ENCODE measurements at places on chromosomes 5 and 9. TPM values are rescaled to one million over a fixed set of nuclear protein-coding genes. Genes with fewer than 3 reads are reported as not detected.

- DNase-seq = no peak
Observed at GRCh38 chr9:113543296-113543981, 79.9 kb downstream of the RGS3 start.

GRCh38 chr5:153096381-153096780 is 394.1 kb upstream of the GRIA1 start:
- DNase-seq = no peak

DNA sequence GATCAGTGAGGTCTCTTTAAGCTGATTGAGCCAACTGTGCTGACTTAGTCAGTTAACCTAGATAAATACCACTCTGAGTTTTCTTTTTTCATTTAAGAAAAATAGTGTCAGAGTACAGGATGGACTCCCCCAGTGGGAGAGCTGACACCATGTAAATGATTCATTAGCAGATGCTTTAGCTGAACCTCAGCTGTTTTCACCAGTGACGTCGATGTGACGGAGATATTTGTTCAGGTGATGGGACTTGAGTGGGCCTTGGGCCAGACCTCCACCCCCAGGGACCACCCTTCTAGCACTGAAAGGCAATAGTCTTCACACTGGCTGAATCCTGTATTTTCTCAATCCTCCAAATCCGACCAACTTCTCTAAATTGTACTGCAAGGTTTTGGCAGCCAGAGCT is 196.1 kb downstream of the GAS1 start:
- no peak for DNase-seq

ZDHHC11 gene
- total RNA-seq = 3.6 TPM

DNA sequence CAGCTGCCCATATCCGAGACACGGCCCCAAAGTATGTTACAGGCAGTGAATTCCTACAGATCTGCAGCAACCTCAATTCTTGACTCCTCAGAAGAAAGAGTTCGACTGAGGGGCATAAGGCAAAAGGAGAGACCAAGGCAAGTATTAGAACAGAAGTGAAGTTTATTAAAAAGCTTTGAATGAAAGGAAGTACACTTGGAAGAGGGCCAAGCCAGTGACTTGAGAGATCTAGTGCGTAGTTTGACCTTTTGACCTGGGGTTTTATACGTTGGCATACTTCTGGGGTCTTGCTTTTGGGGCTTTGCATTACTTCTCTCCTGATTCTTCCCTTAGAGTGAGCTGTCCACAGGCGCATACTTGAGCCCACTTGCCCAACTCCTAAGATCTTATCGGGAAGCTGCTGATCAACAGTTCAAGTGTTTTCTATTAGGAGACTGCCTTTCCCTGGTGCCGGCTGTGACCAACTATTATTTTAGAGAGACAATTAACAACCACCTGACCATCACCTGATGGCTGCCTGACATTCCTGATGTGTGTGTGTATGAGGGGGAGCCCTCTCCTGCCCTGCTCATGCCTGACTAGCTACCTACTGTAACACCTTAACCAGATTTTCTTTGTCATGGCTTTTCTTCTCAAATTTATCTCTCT is 1.5 kb upstream of the DEPDC1B start:
- no peak for DNase-seq

- no peak for DNase-seq
Observed at GRCh38 chr9:19913151-19913550, 124.3 kb upstream of the SLC24A2 start.

GDNF gene
- not detected for total RNA-seq

CFAP90 gene
- not detected for total RNA-seq

GRCh38 chr9:89863141-89863540 is 258.3 kb downstream of the GADD45G start:
- DNase-seq = no peak

GRCh38 chr5:149378241-149378820 is 761 bp downstream of the IL17B start:
- DNase-seq = no peak

GRCh38 chr9:126953041-126953809 is 38.6 kb downstream of the RALGPS1 start:
- no peak for DNase-seq

- DNase-seq = no peak
Observed at GRCh38 chr5:109853377-109853776, 163.7 kb downstream of the MAN2A1 start.

- no peak for DNase-seq
Observed at GRCh38 chr9:95756986-95757385, 118.5 kb upstream of the ERCC6L2 start.

DNA sequence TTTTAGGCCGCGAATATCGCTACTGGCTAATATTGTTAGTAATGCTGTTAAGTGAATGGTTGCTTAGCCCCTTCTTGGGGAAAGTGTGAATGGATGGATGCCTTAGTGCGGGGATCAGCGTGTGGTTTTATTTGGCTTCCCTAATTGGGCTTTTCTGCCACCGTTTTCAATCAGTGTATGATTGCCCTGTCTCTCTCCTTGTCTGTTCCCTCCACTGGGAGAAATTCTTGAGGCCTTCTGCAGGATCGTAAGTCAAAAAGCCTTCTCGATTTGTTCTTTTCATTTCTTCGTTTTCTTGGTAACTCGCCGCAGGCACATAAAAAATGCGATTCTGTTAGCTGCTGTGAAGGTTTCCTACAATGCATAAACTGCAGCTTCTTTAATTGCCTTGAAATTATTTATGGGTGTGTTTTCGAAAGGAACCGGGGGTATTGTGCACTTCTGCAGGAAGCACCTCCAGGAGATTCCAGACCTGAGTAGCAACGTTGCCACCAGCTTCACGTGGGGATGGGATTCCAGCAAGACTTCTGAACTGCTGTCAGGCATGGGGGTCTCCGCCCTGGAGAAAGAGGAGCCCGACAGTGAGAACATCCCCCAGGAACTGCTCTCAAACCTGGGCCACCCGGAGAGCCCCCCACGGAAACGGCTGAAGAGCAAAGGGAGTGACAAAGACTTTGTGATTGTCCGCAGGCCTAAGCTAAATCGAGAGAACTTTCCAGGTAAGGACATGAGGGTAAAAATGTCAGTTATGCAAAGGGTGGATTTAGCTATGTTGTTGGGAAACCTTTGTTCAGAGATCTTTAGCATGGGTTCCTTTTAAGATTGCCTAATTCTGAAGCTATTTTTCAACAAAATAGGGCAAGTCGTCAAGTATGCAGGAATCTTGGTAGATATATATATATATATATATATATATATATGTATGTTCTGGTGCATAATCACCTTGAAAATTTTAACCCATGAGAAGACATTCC is 700 bp downstream of the SKP2 start:
- no peak for DNase-seq

ZFP62 gene
- 23.6 TPM for total RNA-seq

SHC3 gene
- not detected for total RNA-seq

MRPS2 gene
- 40.7 TPM for total RNA-seq

TLR4 gene
- total RNA-seq = not detected

- DNase-seq = no peak
Observed at GRCh38 chr5:73786043-73786831, 160.2 kb downstream of the ARHGEF28 start.

GRCh38 chr5:7016999-7017747 is 303.9 kb downstream of the TENT4A start:
- no peak for DNase-seq

DNA sequence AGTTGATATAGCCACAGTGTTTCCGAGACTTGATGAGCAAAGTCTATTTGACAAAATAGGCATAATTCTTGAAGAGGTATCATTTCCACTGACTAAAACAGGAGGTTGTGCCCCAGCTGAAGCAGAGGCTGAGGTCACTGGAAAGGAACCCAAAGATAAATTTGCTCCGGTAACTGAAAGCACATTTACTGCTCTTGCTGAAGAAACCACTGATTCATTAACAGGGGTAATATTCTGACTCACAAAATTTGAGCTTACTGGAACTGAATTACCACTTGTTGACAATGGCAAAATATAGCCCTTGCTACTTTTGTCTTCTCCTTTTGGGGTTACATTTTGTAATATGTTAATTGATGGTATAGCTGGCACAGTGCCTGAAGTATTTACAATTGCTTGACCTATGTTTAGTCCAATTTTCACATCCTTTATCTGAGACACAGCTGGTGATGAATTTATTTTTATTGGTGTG is 30.2 kb downstream of the MLANA start:
- DNase-seq = peak; percentile 48

- DNase-seq = no peak
Observed at GRCh38 chr5:150208187-150209098, 18.6 kb downstream of the SLC6A7 start.

NRG2 gene
- total RNA-seq = not detected

PCDHA1 gene
- total RNA-seq = not detected

GRCh38 chr5:31537851-31538250 is 5.8 kb downstream of the C5orf22 start:
- no peak for DNase-seq

GRCh38 chr5:31585895-31586270 is 53.0 kb upstream of the PDZD2 start:
- no peak for DNase-seq

KCNV2 gene
- total RNA-seq = not detected

FOXI1 gene
- not detected for total RNA-seq

GRCh38 chr9:97548819-97549540 is 47.5 kb downstream of the TMOD1 start:
- no peak for DNase-seq

IFNB1 gene
- 0.44 TPM for total RNA-seq

GRCh38 chr5:168263121-168263520 is 28.3 kb upstream of the WWC1 start:
- no peak for DNase-seq

DNA sequence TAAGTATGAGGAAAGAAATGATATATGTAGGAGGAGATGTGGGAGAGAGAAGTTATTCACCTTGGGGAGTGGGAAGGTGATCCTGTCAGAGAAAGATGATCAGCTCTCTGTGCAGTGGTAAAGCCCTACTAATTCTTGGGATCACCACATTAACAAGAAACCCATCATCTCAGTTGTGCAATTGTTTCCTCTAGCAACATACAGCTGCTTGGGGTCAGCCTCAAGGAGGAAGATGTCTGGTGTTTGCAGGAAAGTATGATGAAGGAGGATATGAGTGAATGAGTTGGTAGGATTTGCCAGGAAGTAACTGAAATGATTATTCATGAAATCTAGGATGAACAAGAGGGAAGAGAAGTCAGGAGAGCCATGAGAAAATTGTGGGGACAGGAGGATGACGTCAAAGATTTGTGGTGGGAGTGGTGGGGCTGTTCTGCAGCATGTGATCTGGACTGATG is 50.1 kb downstream of the TNFSF8 start:
- DNase-seq = no peak

- DNase-seq = no peak
Observed at GRCh38 chr5:77077829-77078176, 9.3 kb downstream of the ZBED3 start.

GABRG2 gene
- not detected for total RNA-seq

- DNase-seq = no peak
Observed at GRCh38 chr5:136108180-136108611, 24.4 kb upstream of the SMAD5 start.

GRCh38 chr9:32584784-32585183 is 11.8 kb upstream of the NDUFB6 start:
- DNase-seq = no peak

DNA sequence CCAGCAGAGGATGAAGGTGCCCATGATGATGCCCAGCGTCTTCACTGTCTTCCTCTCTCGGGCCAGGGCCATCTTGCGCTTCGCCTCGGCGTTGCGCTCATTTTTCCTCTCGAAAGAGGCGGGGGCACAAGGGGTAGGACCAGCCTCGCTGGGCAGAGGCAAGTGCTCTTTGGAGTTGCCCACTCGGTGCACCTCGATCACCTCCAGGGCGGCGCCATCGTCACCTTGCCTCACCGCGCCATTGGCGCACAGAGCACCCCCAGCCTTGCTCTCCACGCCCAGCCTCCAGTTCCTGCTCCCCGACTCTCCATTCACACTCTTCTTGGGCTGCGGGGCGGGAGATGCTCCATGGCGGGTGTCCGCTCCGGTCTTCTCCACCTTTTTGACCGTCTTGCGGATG is 1.6 kb downstream of the HTR1A start:
- no peak for DNase-seq

GNA14 gene
- total RNA-seq = not detected

ANKRD31 gene
- total RNA-seq = 0.36 TPM

KLHL9 gene
- 18.3 TPM for total RNA-seq

GRCh38 chr5:169566202-169566601 is 17.4 kb upstream of the SPDL1 start:
- no peak for DNase-seq

DIPK1B gene
- 0.10 TPM for total RNA-seq

DNA sequence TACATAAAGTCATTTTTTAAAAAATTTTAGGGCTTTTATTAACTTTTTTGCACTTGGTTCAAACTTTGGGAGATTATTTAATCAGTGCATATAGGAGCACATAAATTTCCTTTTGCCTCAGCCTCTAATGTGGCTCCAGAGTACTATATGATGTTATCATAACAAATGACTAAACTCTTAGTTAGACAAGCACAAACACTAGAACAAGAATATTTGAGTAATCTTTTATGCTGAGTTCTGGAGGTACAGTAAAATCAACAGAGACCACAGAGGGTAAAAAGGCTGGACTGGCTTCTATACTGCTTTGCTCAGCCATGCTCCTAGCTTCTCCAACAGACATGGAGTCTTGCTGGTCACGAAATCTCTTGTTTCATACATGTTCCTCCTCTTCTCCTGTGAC is 52.5 kb upstream of the SGCD start:
- no peak for DNase-seq

GRCh38 chr5:78508186-78508765 is 140.3 kb downstream of the LHFPL2 start:
- DNase-seq = no peak

DNA sequence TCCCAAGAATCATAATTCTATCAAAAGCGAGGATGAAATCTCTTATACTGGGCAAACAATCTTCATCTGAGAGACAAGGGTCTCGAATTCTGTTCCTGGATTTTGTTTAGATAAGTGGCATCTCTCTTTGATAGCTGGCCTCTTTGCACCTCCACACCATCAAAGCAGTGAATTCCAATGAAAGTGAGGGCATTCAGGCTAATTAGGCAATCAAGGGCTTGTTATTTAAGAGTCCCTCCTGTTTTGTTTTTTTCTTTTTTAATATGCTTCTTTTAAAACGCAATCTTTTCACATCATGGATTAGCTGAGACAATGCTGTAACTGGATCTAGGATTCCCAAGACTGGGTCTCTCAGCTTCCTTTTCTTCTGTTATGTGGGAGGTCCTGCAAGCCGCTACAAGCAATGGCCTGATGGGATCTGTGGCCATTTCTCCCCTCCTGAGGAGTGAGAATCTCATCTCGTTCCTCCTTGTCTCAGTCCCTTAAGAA is 67.9 kb downstream of the TNC start:
- no peak for DNase-seq

- no peak for DNase-seq
Observed at GRCh38 chr9:8868632-8869031, 1069.1 kb upstream of the DMAC1 start.

GPR107 gene
- 19.0 TPM for total RNA-seq

DNA sequence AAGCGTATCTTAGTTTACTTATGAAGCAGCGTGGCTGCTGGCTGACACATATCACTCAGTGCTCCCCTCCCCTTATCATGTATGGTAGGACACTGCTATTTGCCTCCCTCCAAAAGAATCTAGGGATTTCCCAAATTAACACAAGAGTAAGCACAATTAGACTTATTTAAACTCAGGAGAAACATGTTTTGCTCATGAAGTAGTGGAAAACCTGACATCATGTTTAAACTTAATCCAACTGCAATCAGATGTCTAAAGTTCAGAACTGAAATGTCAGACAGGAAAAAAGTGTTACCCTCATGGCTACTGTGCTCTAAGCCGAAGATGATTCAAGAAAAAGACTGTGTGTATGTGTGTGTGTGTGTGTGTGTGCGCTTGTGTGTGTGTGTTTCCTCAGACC is 324.1 kb upstream of the TNC start:
- no peak for DNase-seq

All from activated naive CD4-positive, alpha-beta T cell treated with anti-CD3 and anti-CD28 coated beads for 36 hours (primary cell).